ENCODE measurements at places on chromosomes 16 and 17. TPM values are rescaled to one million over a fixed set of nuclear protein-coding genes. Genes with fewer than 3 reads are reported as not detected.
A peak's percentile ranks its signal among the peaks of the same experiment; 100 is the strongest.

CCL4 gene
- total RNA-seq: 39.5 TPM

GRCh38 chr16:68247400-68247799, 2.2 kb downstream of the PLA2G15 start:
- DNase-seq: no peak

DNA sequence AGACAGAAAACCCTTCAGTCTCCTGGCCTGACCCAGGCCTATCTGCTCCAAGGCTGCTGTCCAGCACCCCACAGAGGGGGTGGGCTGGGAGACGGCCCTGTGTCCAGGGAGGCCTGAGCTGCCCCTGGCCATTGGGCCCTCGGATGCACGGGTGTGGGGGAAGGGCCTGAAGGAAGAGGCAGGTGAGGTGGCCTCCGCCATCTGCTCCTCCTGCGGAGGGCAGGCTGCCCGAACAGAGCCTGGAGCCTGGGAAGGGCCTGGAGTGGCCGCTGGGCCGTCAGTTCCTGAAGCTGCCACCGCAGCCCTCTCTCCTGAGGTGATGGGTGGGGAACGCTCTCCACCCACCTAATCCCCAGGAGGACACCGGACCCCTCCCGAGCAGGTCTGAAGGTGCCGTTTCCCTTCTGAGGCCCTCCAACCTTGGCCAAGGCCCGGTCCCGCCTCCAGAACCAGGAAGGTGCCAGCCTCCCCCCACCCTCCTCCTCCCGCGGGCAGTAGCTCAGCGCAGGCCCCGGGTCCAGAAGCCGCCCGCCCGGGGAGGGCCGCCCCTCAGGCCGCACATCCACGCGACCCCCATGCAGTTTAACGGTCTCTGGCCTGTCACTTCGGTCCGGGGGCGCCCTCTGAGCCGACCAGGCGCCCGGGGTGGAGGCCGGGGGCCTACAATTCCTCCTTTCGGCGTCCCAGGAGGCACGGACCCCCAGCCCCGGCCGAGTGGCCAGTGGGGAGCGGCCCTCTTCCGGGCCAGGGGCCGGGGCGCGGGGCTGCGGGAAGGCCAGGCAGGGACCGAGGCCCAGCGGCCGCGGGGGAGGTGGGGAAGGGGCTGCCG, 835 bp downstream of the FBXL16 start:
- no peak for DNase-seq

- no peak for DNase-seq
Measured at GRCh38 chr17:18326039-18326438, 10.9 kb downstream of the SMCR8 start.

CCDC144A gene
- total RNA-seq: 4.5 TPM

DNA sequence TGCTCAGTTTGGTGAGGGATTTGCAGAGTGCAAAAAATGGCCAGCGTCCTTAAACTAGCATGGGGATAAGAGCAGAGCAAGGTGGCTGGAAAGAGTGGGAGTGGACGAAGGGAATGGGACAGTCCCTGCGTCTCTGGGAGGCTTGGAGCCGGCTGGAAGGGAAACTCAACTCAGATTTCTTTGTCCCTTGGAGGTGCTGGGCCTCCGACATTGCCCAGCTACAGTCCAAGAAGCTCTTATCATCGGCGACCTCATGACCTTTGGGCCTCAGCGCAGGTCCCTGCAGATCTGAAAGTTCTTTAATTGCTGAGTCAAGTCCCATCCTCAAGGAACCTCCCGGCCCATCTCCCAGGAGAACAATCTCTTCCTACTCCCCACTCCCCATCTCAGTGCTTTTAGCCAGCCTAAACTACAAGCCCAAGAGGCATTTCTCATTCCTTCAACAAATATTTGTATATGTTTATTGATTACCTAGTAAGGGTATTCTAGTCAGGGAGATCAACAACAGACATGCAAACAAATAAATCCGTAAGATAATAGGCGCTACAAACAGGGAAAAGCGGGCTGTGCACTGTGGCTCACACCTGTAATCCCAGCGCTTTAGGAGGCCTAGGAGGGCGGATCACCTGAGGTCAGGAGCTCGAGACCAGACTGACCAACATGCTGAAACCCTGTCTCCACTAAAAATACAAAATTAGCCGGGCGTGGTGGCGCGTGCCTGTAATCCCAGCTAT, 985 bp upstream of the TMEM107 start:
- no peak for DNase-seq

GRCh38 chr16:9372934-9373890, 281.8 kb downstream of the HAPSTR1 start:
- no peak for DNase-seq

CLEC18C gene
- 0.58 TPM for total RNA-seq

- DNase-seq: no peak
Measured at GRCh38 chr16:82580298-82580890, 46.4 kb upstream of the CDH13 start.

DNA sequence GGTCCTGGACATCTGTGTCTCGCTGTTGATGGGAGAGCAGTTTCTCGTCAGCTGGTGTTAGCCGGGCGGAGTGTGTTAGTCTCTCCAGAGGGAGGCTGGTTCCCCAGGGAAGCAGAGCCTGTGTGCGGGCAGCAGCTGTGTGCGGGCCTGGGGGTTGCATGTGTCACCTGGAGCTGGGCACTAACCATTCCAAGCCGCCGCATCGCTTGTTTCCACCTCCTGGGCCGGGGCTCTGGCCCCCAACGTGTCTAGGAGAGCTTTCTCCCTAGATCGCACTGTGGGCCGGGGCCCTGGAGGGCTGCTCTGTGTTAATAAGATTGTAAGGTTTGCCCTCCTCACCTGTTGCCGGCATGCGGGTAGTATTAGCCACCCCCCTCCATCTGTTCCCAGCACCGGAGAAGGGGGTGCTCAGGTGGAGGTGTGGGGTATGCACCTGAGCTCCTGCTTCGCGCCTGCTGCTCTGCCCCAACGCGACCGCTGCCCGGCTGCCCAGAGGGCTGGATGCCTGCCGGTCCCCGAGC, 17.9 kb downstream of the GAA start:
- DNase-seq: peak; percentile 48

KRTAP1-3 gene
- total RNA-seq: not detected

PRRT2 gene
- 26.3 TPM for total RNA-seq

GRCh38 chr16:22641131-22641628, 130.5 kb downstream of the NPIPB5 start:
- DNase-seq: no peak

GRCh38 chr17:2062571-2063183, 7.8 kb downstream of the HIC1 start:
- DNase-seq: peak; percentile 64

DNA sequence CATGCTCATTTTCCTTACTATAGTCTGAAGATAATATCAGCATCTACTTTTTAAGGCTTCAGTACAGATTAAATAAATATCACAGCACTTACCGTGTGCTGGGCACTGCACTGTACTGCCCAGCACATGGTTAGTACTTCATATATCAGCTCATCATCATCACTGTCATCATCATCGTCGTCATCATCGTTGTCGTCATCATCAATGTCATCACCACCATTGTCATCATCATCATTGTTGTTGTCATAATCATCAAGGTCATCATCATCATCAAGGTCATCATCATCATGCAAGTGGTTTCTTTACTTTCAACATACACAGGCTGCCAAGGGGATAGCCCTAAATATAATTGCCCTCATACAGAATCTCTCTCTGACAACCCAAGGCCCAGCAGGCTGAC, 275.1 kb downstream of the ABCC12 start:
- DNase-seq: no peak

- no peak for DNase-seq
Measured at GRCh38 chr17:42904110-42904469, 3.5 kb downstream of the G6PC1 start.

VPS9D1 gene
- total RNA-seq: 14.2 TPM

C17orf100 gene
- total RNA-seq: 2.1 TPM

AIPL1 gene
- total RNA-seq: not detected

DNA sequence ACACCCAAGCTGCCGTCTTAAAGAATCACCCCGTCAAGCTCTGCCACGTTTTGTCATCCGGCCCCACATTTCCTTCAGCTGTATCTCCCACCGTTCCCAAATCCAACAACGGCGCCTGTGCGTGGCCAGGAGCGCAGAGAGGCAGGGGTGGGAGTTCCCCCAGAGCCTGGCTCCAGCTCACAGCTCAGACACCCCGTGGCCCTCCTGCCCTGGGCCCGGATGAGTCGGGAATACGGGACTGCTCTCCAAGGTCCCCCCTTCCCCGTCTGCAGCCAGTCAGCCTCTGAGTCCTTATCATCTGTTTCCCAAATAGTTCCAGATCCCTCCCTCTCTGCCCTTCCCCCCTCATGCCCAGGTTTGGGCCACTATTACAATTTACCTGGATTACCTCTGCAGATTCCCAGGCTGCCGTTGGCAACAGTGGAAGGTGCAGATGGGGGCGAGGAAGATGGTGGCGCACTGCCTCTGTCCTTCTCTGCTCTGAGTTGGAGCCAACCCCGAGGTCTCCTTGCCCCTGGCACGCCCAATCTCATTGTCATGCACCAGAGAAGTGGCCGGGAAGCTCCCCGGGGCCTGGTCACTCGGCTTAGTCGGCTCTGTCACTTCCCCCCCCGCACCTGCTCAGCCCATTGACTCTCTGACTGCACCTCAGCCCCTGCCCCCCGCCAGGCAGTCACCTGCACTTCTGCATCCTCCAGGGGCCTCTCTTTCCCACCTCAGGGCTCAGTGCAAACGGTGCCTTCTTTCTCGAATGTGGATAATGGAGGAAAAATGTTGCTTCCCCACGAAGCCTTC, 18.3 kb upstream of the RPTOR start:
- no peak for DNase-seq

TMC5 gene
- 1.7 TPM for total RNA-seq

DNA sequence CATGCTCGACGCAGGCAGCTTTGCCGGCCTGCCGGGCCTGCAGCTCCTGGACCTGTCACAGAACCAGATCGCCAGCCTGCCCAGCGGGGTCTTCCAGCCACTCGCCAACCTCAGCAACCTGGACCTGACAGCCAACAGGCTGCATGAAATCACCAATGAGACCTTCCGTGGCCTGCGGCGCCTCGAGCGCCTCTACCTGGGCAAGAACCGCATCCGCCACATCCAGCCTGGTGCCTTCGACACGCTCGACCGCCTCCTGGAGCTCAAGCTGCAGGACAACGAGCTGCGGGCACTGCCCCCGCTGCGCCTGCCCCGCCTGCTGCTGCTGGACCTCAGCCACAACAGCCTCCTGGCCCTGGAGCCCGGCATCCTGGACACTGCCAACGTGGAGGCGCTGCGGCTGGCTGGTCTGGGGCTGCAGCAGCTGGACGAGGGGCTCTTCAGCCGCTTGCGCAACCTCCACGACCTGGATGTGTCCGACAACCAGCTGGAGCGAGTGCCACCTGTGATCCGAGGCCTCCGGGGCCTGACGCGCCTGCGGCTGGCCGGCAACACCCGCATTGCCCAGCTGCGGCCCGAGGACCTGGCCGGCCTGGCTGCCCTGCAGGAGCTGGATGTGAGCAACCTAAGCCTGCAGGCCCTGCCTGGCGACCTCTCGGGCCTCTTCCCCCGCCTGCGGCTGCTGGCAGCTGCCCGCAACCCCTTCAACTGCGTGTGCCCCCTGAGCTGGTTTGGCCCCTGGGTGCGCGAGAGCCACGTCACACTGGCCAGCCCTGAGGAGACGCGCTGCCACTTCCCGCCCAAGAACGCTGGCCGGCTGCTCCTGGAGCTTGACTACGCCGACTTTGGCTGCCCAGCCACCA, 9.7 kb downstream of the VASN start:
- no peak for DNase-seq

- no peak for DNase-seq
Measured at GRCh38 chr17:13885953-13886889, 183.1 kb upstream of the COX10 start.

DNA sequence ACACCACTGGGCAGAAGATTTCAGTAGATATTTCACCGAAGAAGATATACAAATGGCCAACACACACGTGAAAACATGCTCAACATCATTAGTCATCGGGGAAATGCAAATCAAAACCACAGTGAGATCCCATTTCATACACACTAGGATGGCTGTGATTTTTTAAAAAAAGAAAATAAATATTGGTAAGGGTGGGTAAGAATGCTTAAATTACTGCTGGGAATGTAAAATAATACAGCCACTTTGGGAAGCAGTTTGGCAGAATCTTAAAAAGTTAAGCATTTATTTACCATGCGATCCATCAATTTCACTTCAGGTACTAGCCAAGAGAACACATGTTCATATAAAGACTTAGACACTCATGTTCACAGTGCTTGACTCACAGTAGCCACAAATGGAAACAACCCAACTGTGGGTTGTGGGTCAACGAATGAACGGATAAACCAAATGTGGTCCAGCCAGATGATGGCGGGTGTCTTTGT, 6.5 kb upstream of the C16orf74 start:
- no peak for DNase-seq

- no peak for DNase-seq
Measured at GRCh38 chr16:81668243-81669097, 110.6 kb upstream of the PLCG2 start.

DNA sequence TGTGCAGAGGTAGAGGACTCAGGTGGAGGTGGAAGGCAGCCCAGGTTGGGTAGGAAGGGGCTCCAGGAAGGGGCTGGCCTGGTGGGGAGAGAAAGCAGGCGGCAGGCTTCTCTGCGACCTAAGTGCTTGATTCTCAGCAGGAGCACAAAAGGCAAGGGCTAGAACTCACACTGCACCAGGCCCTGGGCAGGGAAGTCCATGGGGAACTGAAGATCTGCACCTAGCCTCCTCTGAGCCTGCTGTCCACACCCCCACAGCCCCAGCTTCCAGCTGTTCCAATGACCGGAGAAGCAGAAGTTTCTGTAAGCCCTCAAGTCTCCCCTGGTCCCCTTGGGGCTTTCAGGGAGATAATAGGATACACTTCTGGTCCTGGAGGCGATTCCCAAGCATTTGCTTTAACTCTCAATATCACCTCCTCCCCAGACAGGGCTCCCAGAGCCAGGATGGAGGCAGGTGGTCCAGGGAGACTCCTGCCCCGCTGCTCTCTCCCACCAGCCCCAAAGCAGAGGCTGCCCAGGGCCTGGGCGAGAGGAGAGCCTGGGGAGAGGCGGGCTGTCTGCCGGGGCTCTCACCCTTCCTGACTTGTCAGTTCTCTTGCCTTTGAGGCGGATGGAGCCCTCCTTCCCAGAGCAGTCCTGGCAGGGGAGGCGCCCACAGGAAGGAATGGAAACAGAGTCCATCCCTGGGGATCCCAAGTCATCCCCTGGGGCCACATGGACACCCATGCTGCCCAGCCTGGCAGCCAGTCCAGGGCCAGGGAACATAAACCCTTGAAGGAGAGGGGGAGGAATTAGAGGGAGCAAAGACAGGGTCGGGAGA, 126.0 kb downstream of the RBFOX3 start:
- DNase-seq: no peak

ZFP1 gene
- 19.0 TPM for total RNA-seq

HSPB9 gene
- total RNA-seq: not detected

- DNase-seq: no peak
Measured at GRCh38 chr16:74580833-74581232, 26.1 kb downstream of the GLG1 start.

DNA sequence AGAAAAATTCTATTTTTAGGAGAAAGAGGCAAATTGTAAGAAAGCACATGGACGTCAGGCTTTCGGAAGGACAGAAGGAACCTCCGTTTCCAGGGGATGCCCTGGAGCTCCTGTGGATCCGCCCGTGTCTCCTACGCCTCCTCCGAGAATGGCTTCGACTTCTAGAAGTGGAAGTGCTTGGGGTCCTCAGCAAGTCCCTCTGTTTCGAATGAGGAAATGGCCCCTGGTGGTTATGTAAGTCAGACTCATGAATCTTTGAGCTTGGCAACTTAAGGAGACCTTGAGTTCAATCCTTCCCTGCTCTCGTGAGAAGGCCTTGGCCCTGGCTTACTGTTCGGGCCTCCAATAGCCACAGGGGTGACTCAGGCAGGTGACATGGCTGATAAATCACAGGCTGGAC, 38.9 kb downstream of the COX4I1 start:
- DNase-seq: no peak

GRCh38 chr17:59753522-59754467, 46.3 kb downstream of the VMP1 start:
- no peak for DNase-seq

HGS gene
- total RNA-seq: 79.8 TPM
